ENCODE measurements at places on chromosomes 7 and 10.

DNA sequence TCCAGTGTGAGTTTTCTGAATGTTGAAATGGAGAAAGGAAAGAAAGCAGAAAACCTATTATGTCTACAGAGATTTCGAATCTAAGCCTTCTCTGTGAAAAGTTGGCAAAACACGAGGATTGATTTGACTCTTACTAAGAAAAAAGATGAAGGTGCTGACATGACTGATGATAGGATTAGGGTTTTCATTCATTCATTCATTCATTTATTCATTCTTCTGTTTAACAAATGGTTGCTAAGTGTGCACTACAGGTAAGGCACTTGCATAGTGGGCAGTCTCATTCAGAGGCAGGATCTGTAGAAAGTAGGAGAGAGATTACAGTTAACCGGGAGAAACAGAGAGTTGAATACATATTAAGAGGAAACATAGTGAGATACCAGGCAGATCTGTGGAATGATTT is 137.1 kb downstream of the ZNF365 start:
- DNase-seq = no peak

DNA sequence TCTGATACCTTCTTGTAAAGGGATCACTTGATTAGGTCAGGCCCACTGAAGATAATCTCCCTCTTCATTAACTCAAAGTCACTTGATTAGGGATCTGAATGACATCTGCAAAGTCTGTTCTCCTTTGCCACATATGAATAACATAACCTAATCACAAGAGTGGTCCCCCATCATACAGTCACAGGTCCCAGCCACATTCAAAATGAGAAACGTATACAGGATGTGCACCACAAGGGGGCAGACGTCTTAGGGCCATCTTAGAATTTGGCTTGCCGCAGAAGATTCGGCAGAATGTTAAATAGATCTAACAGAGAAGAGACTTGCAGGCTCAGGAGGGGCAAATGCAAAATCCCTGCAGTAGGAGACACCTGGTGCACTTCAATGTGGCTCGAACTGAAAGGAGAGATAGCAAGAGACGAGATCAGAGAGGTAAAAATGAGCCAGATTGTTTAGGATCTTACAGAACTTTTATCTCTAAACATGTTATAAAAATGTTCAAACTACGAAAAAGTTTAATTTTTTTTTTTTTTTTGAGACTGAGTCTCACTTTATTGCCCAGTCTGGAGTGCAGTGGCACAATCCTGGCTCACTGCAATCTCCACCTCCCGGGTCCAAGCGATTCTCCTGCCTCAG is 10.4 kb upstream of the SMC3 start:
- peak; percentile 34 for DNase-seq

DNA sequence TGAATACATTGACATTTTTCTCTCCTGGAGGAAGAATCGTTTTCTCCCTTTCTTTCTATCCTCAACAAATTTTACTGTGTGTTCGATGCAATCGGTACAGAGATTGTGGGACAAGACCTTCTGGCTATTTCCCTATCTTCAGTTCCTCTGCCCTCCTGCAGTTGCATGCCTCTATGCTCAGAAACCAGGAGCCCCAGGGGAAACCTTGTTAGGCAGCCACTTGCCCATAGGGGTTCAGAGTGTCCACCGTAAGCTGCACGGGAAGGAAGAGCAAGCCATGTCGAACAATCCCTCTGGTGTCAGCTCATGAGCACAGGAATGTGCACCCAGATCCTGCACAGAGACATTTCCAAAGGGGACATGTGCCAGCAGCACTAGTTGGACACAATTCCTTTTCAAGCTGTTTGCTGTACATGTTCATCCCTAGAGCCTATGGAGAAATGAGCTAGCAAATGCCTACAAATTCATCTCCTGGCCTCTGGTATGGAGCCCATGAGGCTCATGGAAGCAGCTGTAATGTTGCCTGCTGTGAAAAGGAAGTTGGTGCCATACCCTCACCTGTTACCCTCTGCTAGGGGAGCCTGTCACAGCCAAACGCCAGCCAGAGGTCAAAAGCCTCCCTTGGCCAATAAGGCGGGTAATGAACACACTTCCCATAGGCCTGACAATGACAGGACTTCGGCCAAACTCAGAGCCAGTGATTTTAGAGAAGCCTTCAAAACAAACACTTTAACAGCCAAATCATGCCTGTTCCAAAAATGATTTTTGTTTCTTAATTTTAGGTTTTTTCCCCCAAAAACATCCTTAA is 35.9 kb upstream of the ASAH2 start:
- no peak for DNase-seq

DNA sequence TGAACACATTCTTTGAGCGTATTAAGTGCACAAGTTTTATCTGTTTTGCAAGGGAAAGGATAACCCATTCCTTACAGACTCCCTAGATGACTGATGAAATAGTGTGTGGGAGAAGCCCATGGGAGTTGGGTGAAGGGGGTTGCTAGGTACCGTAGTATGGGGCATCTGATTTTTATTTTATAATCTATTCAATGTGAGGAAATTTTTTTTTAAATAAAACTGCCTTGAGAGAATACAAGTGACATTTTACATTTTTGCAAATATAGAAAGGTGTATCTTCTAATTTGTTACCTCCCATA is 1.4 kb downstream of the BTAF1 start:
- no peak for DNase-seq

- no peak for DNase-seq
Measured at GRCh38 chr7:156607332-156608172, 33.0 kb upstream of the RNF32 start.

- no peak for DNase-seq
Measured at GRCh38 chr10:95516774-95517373, 44.3 kb downstream of the SORBS1 start.

GRCh38 chr7:94738071-94738470 is 82.1 kb upstream of the SGCE start:
- no peak for DNase-seq

DNA sequence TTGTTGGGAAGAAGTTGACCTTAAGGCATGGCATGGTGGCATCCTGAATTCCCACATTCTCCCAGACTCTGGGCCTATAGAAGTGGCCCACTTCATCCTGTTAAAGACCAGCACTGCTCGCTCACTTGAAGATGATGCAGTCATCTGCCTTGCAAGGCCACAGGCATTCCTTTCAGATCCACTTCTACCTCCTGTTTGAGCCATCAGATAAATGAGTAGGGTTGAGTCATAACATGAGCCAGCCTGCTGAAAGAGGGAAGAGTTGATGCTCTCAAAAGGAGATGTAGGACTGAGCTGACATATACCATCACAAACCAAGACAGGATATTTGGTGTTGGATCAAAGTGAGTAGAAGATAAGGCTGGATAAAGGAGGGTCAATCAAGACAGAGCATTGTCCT is 1.5 kb upstream of the EBLN1 start:
- DNase-seq = no peak

DNA sequence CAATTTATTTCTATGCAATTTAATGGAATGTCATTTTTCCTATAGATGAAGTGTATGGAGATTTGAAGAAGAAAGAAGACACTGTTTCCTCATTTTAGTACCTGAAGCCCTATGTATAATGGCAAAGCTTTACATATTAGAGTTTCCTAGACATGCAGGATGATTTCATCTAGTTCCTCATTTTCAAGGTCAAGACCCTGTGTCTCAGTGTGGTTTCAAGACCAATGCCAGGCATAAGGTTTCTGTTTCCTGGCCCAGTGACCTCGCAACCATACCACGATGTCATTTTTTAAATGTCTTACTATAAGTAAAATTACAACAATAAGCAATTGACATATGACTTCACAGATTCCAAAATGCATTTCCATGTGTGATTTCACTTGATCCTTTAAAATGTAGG is 336.5 kb upstream of the PRKCQ start:
- DNase-seq = no peak

DNA sequence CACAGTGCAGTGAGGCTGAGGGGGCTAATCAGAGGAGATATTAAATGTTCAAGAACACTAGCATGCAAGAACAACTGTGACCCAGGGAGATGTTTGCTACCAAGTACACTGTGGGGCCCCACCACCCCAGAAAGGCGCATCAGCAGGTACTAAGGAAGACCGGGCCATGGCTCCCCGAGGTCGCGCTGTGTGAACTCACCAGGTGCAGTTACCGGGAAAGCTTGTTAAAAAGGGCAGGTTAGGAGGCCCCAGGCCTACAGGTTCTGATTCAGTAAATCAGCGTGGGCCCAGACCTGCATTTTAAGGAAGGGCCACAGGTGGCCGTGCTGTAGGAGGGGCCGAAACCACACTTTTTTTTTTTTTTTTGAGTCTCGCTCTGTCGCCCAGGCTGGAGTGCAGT is 54.6 kb downstream of the TMEM209 start:
- no peak for DNase-seq

DNA sequence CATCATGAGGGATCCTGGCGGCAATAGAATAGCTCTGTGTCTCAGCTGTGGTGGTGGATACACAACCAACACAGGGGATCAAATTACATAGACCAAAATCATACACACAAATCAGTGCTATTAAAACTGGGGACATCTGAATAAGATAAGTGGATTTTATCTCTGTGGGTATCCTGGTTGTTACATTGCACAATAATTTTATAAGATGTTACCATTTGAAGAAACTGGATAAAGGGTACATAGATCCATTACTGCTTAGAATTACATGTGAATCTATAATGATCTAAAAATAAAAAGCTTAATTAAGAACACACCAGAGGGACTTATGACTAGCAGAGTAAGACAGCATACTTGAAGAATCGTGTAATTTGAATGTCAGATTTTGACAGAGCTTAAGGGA is 8.2 kb upstream of the FAM3C start:
- no peak for DNase-seq

DNA sequence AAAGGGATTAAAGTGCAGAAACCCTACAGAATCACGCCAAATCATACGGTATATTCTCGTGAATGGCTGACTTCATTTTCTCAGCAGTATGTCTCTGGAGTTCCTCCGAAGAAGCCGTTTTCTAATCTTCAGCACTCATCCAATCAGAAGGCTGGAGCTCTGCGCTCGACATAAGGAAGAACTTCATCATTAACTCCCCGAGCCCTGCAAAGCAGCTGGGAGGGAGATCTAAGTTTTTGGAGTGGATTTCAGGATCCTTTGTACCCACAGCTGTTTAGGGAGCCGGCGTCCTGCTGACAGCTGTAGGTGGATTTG is 40.7 kb upstream of the SDK1 start:
- no peak for DNase-seq

DNA sequence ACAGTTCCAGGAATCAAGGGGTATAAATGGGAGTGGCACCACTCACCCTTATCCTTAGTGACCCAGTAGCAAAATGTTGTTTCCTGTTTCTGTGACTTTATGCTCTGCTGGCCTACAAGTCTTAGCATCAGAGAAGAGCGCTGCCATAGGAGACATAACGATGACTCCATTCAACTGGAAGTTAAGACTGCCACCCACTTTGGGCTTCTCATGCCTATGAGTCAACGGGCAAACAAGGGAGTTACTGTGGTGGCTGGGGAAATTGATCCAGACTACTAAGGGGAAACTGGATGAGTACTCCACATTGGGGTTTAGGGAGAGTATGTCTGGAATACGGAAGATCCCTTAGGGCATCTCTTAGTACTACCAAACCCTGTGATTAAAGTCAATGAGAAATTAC is 40.6 kb upstream of the PIK3CG start:
- no peak for DNase-seq

DNA sequence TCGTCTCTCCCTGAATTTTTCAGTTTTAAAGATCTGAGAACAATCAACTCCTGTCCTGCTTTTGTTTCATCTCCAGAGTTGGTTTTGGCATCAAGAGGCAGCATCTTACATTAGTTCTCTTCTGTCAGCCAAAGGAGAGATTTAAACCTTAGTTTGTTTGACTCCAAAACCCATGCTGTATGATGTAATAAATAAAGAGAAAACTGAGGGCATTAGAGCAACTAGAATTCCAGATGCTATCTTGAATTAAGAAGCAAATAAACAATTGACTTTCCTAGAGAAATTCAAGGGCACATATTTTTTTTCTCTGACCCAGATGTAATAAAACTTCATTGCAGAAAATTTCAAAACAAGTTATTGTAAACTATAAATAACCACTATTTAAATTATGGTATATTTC is 54.4 kb downstream of the INHBA start:
- DNase-seq = no peak

- no peak for DNase-seq
Measured at GRCh38 chr10:76037531-76038155, 606.2 kb downstream of the LRMDA start.

- DNase-seq = no peak
Measured at GRCh38 chr7:39417642-39418041, 148.6 kb upstream of the YAE1 start.

- DNase-seq = no peak
Measured at GRCh38 chr7:158315326-158315725, 272.3 kb downstream of the PTPRN2 start.

GRCh38 chr7:140903741-140904480 is 20.8 kb downstream of the BRAF start:
- no peak for DNase-seq

DNA sequence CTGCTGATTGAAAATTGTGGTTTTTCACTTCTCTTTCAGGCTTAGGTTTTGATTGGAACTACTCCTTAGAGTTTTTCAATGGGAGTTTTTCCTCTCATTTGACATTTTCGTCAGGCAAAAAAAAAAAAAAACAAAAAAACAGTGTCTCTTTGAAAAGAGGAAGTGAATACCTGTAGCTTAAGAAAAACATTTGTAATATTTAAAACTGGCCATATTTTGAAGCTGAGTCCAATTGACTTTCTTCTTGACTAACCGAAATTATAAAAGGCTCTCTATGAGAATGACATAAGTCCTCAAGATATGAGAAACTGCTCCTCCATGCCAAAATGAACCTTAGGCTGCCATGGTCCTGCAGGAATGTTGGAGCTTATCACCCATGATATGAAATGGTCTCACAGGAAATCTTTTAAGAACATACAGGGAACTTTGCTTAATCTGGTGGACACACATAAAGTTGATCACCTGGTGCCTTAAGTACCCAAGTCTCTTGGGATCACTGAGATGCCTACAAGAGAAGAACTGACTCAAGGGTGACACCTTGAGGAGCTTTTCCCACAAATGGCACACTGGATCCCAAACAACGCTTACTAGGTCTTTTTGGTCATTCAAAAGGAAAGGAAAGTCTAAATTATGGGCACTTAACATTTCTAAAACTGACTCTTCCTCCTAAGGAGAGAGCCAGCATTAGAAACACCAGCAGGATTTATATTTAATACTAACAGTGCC is 263.4 kb downstream of the CDC14C start:
- DNase-seq = no peak

GRCh38 chr7:82122275-82122674 is 321.3 kb downstream of the CACNA2D1 start:
- no peak for DNase-seq

DNA sequence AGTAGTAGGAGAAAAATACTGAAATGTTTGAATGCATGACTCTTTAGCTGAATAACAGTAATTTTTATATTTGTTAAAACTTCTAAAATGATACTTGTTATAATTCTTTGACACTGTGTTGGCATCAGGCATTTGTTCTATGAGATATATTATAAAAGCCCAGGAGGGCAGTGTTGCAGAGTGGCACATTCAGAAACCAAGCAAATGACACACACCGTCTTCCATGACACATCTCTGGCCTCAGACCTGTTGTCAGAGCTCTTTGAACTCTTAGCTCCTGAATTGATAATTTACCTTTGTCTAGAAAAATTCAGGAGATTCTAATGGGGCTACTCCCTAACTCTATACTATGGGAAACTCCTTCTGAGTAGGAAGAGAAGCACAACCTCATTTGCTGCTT is 62.4 kb upstream of the MDFIC start:
- no peak for DNase-seq

GRCh38 chr10:119896937-119897770 is 4.6 kb downstream of the SEC23IP start:
- DNase-seq = no peak

- no peak for DNase-seq
Measured at GRCh38 chr7:568031-568951, 48.6 kb upstream of the PDGFA start.

Measured in stimulated activated CD8-positive, alpha-beta memory T cell treated with anti-CD3 and anti-CD28 coated beads, Interleukin-4, amount 100 ng/mL, for 1 hour (primary cell).